Activated naive CD4-positive, alpha-beta T cell treated with anti-CD3 and anti-CD28 coated beads, Interleukin-2, amount 10 ng/mL, durations not matched to agents 5 hours and 36 hours (primary cell): ENCODE measurements at places on chromosomes 7 and 10. TPM values are rescaled to one million over a fixed set of nuclear protein-coding genes. Genes with fewer than 3 reads are reported as not detected.

Gene FOXI2
- not detected for total RNA-seq

Gene PTN
- not detected for total RNA-seq

Gene HMX3
- not detected for total RNA-seq

Gene HSPA12A
- not detected for total RNA-seq

Gene CYP2C19
- not detected for total RNA-seq

Gene TRIM50
- not detected for total RNA-seq

Gene PON1
- not detected for total RNA-seq

Gene TMEM139
- 0.71 TPM for total RNA-seq

Gene FAM170B
- total RNA-seq: not detected

Gene ARHGEF5
- total RNA-seq: 10.5 TPM

Gene ACHE
- not detected for total RNA-seq
